Cortex of kidney (tissue), 1 donor: ENCODE measurements at places on chromosomes 4 and X.

DNA sequence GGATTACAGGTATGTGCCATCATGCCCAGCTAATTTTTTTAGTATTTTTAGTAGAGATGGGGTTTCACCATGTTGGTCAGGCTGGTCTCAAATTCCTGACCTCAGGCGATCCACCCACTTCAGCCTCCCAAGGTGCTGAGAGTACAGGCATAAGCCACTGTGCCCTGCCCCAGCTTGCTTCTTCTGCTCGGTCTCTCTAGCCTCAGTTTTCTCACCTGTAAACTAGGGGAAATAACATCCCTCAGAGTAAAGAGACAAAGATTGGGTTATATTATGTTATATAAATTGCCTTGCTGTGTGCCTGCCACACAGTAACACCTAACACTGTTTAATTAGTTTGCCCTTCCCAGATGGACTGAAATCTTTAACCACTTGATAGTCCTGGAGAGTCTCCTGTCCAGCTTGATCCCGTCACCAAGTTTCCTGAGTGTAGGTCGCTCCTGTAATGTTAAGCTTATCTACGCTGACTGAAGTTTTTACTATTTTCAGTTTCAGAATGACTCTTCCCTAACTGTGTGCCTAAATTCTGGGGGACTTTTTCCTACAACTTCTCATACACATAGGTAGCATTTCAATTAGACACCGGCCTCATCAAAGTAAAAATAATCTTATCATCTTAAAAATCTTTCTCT is 412.7 kb upstream of the TENM3 start:
- no peak for DNase-seq

- no peak for DNase-seq
These were observed 87.0 kb downstream of the PAK3 start for GRCh38 chrX:111182997-111183396.

DNA sequence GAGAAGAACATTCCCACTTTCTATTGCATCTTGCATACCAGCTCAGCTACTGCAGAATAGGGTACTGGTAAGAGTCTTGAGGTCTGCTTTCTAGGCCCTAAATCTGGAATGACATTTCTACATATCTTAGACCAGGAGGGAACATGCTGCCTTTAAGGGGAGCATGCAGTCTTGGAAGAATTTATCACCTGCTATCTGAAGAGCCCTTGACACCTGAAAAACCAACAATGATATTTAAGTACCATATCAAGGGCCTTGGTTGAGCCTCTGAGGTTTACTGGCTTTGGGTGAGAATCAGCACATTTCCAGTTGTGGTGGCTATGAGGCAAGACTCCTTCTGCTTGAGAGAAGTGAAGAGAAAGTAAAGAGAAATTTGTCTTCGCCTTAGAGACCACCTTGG is 436.8 kb upstream of the SPANXN1 start:
- DNase-seq = no peak

DNA sequence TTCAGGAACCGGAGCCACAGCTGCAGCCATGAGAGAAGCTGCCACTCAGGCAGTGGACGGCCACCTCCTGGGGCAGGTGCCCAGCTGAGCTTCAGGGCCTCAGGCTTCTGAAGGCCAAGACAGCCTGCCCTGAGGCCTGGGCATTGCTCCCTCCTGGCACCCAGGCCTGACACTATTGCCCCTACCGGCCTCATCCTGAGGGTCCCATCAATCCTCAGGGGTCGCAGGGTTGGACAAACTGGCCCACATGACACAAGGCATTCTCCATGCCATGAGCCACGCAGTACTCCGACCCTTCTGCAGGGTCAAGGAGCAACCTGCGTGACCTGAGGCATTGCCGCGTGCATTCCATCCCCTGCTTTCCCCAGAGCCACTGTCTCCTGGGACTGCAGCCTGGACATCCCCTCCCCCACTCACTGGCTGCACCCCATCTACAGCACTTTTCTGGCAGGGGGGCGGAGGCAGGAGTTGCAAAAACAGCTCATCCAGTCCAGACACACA is 3.0 kb upstream of the ZFP92 start:
- DNase-seq = no peak

DNA sequence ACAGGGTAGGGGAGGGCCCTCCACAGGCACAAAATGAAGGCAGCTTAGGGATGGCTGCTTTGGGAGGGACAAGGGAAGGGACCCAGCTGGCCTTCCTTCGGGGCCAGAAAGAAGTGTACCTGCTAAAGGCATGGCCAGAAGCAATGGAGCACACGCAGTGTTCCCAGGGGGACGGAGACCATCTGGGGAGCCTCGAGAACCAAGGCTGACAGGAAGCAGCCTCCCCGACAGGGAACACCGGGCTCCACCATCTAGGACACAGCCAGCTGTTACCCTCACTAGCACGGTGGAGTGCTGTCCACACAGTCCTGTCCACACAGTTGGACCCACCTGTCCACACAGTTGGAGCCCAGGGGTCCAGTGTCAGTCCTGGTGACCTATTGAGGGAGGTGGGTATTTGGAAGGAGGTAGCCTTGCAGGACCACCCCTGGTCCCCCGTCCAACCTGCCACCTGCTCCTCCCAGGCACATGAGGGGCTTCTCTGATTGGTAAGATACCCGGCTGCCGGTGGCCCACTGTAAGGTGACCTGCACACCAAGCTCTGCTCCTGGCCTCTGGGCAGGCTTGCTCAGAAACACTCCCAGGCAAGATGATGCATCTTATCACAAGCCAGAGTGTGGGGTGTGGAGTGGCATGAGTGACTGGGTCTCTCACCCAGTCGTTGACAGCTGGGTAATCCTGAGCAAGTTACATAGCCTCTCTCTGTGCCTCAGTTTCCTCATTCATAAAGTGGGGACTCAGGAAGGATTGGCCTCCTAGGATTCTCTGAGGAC is 20.5 kb upstream of the AFAP1 start:
- DNase-seq = no peak
